ENCODE measurements at places on chromosomes 13 and 19. TPM values are rescaled to one million over a fixed set of nuclear protein-coding genes. Genes with fewer than 3 reads are reported as not detected.

IGFL3 gene
- total RNA-seq = not detected

ZNF613 gene
- total RNA-seq = 3.5 TPM

MBD3L3 gene
- total RNA-seq = not detected

LILRB2 gene
- 3.8 TPM for total RNA-seq

NLRP5 gene
- not detected for total RNA-seq

GRCh38 chr19:51108805-51109146 is 567 bp upstream of the CTU1 start:
- DNase-seq = no peak

GRCh38 chr13:40024967-40025714 is 369.7 kb downstream of the COG6 start:
- no peak for DNase-seq

DNA sequence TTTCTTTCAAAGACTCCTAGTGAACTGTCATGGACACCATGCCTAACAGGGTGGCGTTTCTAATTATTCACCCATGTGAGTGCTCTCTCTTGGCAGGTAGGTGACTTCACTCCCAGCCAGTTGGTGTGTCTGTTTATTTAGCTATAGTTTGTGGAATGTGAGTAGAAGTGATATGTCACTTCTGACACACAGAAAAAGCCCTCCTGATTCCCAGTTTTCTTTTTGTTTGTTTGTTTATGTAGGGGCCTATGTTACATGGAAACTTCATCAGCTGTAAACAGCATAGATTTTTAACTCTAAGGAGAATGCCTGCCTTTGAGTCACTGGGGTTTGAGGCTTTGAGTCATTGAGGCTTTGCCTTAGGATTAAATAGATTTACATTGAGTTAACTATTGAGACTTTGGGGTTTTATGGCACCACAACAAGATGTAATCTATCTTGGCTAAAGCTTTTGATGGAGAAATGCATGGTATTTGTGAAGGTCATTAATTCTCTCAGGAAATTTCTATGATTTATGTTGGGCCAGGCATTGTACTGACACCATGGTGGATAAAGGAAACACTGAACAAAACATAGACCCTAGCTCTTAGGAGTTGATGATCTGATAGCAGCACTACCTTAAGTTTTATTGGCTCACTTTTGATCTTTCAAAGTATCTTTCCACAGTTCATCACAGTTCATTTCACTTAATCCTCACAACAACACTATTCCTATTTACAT is 45.3 kb downstream of the UFM1 start:
- no peak for DNase-seq

DNA sequence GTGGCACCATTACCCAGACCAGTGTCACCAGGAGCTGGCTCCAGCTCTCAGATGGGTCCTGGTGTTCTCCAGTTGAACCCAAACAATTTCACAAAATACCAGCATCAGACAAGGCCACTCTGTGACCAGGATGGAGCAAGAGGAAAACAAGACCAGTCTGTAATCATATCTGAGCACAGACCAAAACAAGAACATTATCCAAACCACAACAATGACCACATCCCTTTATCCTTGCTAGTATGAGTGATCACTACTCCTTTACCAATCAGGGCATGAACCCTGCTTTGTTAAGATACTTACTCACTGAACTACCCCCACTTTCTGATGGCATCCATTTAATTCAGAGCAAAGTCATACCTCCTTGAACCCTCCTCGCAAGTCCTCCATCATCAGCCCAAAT is 145.9 kb downstream of the NUFIP1 start:
- no peak for DNase-seq

Data from hematopoietic multipotent progenitor cell (in vitro differentiated cells).